ENCODE measurements at places on chromosomes 7 and 10. TPM values are rescaled to one million over a fixed set of nuclear protein-coding genes. Genes with fewer than 3 reads are reported as not detected.
A peak's percentile ranks its signal among the peaks of the same experiment; 100 is the strongest.

DNA sequence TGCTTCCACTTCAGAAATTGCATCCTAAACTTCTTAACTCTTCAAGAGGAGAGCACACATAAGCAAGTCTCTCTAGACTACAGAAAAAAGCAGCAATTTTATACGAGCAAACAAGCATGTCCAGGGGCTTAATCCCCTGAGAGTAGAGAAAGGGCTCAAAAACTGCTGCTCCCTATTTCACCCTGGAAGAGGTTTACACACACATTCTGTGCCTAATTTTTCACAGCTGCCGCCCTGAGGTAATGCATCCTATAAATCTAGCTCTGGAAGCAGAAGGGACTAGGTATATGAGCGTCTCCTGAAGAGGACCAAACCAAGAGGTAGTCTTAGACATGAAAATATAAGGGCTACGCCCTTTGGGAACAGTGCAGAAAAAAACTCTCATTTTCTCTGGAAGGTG, 73.1 kb downstream of the CRPPA start:
- peak; percentile 26 for DNase-seq

DNA sequence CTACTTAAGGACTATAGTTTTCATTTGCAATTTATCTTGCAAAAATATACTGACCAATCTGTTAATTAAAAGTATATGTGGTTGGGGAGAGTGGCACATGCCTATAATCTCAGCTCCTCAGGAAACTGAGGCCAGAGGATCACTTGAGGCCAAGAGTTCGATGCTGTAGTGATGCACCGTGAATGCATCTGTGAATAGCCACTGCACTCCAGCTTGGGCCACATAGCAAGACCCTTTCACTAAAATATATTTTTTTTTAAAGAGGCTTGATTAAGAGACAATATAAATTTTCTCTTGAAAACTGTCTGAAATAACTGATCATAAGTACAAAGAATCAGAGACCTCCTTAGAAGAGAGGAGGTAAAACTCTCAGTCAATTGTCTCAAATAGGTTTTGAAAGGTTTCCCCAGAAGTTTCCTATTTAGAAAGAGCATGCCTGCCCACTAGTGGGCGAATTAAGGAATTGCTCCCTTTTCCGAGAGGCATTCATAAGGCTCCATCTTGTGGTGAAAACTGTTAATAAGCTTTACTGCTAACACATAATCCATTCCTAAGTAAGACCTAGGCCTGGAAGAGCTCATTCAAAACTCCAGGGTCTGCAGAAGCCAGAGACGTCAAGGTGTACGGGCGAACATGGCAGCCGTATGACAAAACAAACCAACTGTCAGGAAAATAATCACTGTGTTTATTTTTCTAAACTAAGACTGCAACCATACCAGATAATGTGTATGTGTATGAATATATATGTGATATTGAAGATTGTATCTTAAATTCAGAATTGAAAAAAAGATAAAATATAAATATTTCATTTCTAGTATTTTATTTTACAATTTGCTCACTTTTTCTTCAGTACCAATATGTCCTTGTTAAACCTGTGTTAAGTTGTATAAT, 6.8 kb upstream of the TAS2R40 start:
- DNase-seq, result peak; percentile 76

DNA sequence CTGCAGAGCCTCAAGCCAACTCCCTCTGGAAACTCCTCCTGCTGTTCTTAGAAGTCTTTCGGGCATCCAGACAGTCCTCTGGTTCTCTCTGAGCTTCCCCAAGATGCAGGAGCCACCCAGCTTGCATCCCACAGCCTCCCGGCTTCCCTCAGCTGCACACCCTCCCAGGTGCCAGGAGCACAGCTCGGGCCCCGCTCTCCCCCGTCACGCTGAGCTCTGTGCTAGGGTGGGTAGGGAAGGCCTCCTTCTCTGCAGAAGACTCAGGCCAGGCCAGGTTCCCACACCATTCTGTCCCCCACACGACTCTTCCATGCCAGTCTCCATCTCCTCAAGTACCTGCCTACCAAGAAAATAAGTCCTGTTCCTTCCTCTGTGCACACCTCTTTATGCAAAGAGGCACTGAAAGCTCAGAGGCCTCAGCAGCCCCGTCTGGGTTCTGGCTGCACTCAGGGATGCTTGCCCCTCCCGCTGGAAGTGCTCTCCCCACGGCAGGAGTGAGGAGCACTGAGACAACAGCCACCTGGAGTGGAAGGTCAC, 537.1 kb downstream of the PTPRN2 start:
- DNase-seq, result no peak

MYH16 gene
- total RNA-seq, result 1.1 TPM

CXCL12 gene
- total RNA-seq, result 30.3 TPM

Data from RPMI7951 (cell line).